ENCODE measurements at places on chromosomes 4 and X. TPM values are rescaled to one million over a fixed set of nuclear protein-coding genes. Genes with fewer than 3 reads are reported as not detected.

The KLHL4 gene
- total RNA-seq = 1.2 TPM

The CLNK gene
- total RNA-seq = not detected

- DNase-seq = no peak
Measured at GRCh38 chrX:18725310-18725943, 18.0 kb downstream of the PPEF1 start.

The INTU gene
- total RNA-seq = 5.6 TPM

DNA sequence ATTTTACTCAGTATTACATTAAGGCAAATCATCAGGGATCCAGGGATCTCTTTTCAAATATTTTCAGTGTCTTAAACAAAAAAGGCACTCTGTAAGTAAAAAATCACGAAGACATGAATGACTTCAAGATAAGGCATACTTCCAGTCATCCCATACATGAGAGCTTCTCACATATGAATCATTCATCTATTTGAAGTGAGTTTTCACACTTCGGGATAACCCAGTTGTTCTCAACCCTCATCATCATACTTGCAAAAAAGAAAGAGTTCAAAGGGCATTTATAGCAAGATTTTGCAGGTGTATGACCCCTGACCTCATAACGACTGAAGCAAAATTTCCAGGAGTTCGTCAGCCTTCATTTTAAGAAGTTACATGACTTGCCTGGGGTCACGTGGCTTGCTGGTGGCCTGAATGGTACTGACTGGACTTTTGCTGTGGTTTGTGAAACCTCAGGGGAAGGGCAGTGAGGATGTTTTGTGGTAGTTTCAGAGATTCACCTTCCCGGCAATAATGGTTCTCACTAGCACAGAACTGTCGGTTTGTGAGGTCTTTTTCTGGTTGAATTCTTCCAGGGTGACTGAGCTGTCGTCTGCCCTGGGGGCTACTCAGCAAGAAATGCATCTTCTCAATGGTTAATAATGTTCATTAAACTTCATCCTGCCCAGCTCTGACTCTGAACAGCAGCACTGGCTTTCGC is 115.8 kb upstream of the SHISA3 start:
- DNase-seq = no peak

The PSAPL1 gene
- total RNA-seq = not detected

The C4orf50 gene
- total RNA-seq = 0.03 TPM

- DNase-seq = no peak
Measured at GRCh38 chrX:66024570-66024969, 15.3 kb downstream of the VSIG4 start.

The UGT2B15 gene
- total RNA-seq = not detected

The ASMT gene
- total RNA-seq = not detected

GRCh38 chrX:50045823-50046222 is 123.4 kb downstream of the CLCN5 start:
- DNase-seq = no peak

GRCh38 chr4:103207673-103208072 is 9.5 kb upstream of the CENPE start:
- DNase-seq = no peak

DNA sequence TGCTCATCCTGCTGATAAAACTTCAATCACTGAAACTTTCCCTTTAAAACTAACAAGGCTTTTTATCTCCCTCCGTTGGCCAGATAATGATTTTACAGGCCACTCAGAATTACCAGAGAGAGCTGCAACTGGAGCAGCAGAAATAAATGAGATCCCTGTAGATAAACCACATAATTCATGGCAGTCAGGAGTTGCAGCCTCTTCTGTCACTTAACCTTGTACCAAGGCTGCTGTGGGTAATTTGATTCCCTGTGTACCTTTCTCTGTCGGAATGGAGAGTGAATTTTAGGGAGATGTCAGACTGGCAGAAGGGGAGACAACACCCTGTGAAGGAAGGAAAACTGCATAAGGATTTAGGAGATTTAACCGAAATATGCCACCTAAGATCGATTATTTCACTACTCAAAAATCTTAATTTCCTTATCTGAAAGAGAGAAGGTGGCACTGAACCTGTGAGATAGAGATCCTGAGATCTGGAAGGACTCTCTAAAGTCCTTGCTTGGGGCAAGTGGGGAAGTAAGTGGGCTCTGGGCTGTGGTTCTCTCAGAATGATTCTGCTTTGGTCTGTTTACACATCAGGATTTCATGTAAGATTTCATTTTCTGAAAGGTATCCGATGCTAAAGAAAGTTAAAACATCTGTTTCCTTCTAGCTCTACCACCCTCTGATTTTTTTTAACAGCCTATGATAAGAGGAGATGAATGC is 14.3 kb upstream of the TSPAN5 start:
- no peak for DNase-seq

GRCh38 chr4:19883841-19884240 is 367.9 kb upstream of the SLIT2 start:
- no peak for DNase-seq

GRCh38 chrX:131289527-131289926 is 421 bp upstream of the IGSF1 start:
- DNase-seq = no peak

DNA sequence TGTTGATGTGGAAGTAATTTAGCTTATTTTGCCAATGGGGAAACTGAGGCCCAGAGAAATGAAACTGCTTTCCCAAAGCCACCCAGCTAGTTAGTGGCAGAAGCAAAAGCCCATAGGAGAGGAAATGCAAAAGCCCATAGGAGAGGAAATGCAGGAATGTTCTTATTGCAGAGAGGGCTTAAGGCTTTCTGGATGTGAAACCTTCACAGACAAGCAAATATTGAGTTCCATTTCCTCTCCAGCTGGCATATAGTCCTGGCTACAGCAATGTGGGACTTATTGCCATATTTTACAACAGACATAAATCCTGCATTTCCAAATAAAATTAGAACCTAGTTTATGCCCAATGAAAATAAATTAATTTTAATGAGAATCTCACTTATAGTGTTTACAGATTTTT is 69.7 kb downstream of the TMEM154 start:
- DNase-seq = no peak

DNA sequence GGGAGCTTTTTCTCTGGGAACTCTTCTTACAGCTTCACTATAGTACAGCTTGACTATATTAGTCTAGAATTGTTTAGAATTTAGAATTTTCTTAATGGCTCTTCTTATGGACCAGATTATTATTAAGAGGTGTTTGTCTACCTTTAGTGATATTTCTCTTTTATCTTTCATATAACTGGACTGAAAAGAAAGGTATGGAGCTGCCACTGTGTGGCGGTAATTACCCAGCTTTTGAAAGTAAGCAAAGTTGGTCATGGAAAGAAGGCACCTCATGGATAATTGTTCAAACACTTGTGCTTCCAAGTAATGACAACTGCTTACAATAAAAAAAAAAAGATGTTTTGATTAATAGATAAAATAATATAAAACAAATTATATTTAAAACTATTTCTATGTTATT is 1112.5 kb downstream of the TECRL start:
- DNase-seq = no peak

GRCh38 chr4:110107866-110108265 is 90.5 kb downstream of the ELOVL6 start:
- DNase-seq = no peak

DNA sequence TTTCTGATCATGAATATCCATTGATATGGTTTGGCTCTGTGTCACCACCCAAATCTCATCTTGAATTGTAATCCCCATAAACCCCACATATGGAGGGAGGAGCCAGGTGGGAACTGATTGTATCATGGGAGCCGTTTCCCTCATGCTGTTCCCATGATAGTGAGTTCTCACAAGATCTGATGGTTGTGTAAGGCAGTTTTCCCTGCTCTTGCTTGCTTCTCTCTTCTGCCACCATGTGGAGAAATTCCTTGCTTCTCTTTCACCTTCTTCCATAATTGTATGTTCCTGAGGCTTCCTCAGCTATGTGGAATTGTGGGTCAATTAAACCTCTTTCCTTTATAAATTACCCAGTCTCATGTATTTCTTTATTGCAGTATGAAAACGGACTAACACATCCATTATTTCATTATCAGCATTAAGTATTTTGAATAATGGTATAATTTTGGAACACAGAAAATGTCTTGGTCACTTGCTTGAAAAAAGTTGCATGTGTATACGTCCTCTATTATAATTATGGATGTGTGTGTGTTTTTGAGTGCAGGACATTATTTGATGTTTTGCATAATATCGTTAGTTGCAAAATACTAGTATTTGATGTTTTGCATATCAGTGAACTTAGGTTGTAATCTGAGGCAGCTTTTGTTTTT is 334.6 kb downstream of the PCDH10 start:
- DNase-seq = no peak

The CT83 gene
- not detected for total RNA-seq

DNA sequence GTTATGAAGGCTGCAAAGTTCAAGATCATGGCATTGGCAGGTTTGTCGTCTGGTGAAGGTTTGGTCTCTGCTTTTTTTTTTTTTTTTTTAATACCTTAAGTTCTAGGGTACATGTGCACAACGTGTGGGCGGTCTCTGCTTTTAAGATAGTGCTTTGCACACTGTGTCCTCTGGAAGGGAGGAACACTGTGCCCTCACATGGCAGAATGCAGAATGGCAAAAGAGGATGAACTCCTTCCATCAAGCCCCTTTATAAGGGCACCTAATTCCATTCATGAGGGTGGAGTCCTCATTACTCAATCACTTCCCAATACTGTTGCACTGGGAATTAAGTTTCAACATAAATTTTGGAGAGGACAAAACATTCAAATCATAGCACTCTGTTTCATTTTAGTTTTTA is 101.4 kb downstream of the GLRA2 start:
- no peak for DNase-seq

GRCh38 chrX:3711331-3711917 is 2.0 kb downstream of the PRKX start:
- peak; percentile 43 for DNase-seq

DNA sequence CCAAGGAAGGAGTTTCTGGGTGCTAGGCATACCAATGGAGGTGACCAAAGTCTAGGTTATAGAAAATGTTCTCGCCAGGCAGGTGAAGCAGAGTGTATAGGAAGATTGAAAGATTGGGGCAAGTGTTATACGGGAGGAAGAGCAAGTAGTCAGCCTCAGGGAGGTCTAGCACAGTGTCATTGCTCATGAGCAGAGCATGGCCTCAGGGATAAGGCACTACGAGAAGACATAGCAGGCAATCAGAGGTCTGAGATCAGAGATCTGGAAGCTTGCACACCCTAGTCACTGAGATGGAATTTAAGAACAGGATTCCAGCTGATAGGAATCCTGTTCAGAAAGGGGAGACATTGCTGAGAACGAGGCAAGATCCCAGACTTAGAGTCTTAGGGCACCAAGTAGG is 350.0 kb upstream of the CASK start:
- DNase-seq = no peak

DNA sequence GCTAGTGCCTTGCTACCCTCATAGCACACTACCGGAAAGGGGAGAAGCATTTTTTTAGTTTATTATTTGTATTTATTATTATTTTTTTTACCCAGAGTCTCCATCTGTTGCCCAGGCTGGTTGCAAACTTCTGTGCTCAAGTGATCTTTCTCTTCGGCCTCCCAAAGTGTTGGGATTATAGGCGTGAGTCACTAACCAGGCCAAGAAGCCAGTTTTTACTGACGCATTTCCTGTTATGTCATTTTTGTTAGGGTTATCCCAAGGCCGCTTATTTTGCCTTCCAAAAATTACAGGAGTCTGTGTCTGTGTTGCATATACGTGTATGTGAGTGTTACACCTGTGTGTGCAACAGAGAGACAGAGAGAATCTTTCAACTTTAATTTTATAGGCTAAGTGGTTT is 404.5 kb downstream of the GBA3 start:
- no peak for DNase-seq
